ENCODE measurements at places on chromosomes 12 and 14.

- no peak for DNase-seq
These were observed 20.5 kb downstream of the KITLG start for GRCh38 chr12:88559772-88560171.

DNA sequence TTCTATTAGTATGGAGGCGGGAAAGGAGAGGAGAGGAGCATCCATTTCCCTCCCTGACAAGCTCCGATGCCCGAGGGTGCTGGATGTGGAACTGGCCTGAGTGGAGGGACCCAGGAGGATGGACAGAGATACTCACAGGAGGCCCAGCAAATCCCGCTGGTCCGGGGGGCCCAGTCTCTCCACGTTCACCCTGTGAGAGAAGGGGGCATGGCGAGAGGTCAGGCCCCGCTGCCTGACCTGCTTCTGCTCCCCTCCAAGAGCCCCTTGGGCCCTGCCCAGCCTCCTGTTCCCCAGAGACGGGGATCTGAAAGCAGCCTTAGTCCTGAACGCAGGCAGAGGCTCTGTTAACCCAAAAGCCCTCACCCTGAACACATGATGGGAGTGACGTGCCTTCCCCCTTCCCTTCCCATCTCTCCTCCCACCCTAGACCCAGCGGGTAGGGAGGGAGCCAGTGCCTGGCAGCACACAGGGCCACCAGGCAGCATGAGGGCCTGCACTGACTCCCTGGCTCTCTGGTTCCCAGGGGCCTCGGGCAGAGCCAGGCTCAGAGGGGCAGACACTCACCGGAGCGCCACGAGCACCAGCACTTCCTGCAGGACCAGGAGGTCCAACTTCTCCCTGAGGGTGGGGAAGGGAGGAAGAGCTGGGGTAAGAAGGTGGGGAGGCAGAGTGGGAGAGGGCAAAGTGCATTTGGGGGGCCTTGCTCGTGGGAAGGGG is 17.5 kb downstream of the TMEM106C start:
- no peak for DNase-seq

- peak; percentile 38 for DNase-seq
These were observed 23.1 kb downstream of the EXD2 start for GRCh38 chr14:69214393-69214792.

DNA sequence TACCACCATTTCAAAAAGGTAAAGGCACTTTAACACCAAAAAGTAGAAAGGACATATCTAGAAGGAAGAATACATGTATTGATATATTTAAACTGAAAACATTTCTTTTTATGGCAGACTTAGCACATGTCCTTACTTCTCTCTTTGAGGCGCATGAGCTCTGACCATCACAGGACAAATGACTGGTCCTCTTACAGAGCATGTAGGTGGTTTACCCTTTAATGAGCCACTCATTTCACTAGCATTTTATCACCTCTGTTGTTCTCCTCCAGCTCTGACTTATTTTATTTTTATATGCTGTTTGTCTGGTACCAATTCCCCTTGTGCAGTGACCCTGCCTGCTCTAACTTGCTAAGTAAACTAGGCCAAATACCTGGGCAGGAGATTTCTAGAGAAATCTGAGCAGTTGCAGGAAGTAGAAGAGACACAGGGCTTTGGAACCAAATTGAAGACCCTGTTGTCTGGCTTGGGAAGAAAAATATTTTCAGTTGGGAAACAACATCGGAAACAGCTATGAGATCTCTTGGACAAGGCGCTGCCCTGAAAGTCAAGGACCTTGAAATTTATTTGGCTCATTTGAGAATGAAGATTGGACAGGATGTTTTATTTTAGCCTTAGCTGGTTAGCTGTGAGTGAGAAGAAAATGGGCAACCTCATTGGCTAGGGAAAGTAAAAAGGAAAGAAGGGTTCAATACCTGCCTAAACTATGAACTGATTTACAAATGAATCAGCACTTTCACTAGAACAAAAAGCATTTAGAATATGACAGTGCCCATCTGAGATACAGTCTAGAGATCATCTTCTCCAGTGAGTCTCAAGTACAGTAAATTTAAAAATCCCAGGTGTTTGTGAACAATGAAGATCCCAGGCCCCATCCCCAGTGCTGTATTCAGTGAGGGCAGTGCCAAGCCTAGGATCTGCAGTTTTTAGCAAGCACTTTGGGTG is 374.4 kb downstream of the ZFP36L1 start:
- no peak for DNase-seq

- peak; percentile 20 for DNase-seq
These were observed 4.6 kb downstream of the MARCHF9 start for GRCh38 chr12:57759360-57759980.

DNA sequence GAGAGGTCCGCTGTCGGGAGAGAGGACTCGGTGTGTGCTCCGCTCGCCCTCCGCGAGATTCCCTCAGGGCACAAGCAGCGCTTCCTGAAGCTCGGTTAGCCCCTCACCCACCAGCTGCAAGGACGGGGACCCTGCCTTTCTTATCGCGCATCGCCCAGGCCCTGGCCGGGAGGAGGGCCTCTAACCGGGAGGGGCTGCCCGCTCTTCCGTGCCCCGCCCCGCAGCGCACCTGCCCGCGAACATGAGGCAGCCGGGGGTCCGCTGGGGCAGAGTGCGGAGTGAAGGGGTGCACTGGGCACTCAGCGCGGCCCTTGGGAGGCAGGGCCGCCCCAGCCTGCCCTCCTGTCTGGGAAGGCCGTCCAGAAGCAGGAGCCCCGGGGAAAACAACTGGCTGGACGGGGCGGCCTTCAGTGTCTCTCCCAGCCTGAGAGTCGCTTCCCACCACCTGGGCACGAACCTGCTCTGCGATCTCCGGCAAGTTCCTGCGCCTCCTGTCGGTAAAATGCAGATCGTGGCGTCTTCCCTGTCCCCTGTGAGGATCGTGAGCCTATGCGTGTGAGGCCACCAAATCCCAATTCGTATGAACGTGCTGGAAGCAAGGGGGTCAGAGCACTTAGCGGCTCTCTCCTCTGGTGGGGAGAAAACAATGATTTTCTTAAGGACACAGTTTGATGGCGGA is 28.0 kb upstream of the ADIPOR2 start:
- peak; percentile 22 for DNase-seq

DNA sequence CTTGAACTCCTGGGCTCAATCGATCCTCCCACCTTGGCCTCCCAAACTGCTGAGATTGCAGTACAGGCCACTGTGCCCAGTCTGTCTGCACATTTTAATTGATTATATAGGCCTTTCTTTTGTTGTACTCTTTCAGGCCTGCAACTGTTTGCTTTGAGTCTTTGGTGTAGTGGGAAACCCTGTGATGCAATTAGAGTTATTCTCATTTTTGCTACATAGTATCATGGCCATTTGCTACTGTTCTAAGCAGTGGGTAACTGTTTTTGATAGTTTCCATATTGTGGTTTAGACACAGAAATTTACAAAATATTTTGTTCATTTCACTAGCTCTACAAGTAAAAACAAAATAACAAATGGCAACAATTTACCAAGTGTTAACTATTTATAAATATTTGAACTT is 6.3 kb upstream of the TUBA1B start:
- no peak for DNase-seq

DNA sequence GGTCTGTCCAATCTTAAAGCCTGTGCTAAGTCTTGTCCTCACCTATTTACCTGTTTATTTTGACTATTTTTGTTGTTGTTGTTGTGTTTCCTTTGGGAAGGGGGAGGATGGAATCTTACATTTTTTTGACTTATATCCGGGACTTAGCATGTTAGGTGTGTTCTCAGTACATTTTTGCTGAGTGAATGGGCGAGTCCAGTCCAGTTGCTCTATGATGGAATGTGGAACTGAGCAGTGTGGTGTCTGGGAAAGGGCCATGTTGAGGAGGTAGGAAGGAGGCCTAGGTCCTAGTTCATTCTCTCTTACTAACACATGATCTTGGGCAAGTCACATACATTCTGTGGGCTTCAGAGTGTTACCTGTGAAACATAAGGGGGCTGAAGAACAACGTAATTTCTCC is 80.9 kb upstream of the SLC38A2 start:
- DNase-seq: no peak

- no peak for DNase-seq
These were observed 17.6 kb downstream of the CCDC88C start for GRCh38 chr14:91399868-91400640.

DNA sequence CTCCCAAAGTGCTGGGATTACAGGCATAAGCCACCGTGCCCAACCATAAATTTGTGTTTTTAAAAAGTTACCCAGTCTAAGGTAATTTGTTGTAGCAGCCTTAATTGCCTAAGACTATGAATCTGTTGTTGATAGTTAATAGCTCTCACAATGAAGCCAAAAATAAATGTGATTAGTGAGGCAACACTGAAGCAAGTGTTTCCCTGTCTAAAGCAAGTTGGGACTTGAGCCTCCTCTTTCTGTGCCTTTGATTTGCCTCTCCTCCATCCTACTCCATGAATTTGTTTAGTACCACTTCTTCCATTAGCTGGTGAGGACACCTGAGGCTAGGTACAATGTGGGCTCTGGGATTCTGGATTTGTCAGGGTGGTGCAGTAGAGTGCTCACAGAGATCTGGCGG is 36.8 kb downstream of the DAAM1 start:
- no peak for DNase-seq

DNA sequence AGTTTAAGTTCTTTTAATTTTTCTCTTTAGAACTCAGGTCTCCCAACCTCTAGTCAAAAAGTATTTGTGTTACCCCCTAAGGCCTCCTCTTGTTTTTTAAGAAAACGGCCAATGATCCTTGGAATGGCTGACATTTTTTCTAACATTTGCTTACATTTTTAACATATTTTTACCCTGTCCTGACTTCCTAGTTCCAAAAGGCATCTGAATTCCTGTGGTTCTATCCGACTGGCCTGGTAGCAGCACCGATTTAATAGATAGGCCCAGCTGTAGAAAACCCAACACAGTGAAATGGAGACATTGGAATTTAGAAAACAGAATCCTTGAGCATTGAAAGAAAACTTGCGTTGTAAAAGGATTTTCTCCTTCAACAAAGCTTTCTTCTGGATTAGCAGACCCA is 134.7 kb upstream of the GSC start:
- no peak for DNase-seq

GRCh38 chr14:90522571-90523191 is 125.9 kb downstream of the CALM1 start:
- DNase-seq: no peak

GRCh38 chr14:93231129-93231979 is 24.3 kb downstream of the UBR7 start:
- peak; percentile 49 for DNase-seq
